ENCODE measurements at places on chromosomes 4 and X.
A peak's percentile ranks its signal among the peaks of the same experiment; 100 is the strongest.

GRCh38 chrX:70754169-70754848 lies 154.2 kb downstream of the TEX11 start:
- no peak for DNase-seq

- no peak for DNase-seq
Measured at GRCh38 chrX:13102636-13103035, 58.2 kb upstream of the FAM9C start.

DNA sequence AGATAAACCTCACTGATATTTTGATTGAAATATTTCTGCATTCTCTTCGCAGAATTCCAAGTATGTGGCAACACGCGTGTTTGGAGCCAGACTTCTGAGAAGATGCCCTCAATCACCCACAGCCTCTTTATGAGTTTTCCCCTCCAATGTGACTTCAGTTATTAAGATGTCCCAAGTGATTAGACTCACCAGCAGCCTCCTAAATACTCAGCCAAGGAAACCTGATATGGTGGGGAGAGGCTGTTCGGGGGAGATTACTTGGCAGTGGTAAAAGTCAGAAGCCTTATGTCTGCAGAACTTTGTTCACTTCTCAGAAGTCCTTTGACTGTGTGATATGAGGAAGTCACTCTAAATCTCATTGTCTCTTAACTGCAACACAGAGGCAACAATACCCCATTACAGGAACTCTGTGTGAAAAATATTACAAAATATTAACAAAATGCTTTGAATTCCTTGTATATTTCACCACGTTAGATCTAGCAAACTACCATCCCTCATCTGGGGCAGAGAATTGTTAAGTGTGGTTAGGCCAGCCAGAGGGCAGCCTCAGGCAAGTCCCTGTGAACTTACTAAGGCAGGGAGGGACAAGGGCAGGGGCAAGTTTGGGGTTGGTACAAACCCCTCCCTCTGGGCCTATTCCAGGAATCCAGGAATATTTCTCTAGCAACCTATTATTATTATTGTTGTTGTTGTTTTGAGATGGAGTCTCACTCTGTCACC lies 151.4 kb upstream of the USP9X start:
- DNase-seq = peak; percentile 34

DNA sequence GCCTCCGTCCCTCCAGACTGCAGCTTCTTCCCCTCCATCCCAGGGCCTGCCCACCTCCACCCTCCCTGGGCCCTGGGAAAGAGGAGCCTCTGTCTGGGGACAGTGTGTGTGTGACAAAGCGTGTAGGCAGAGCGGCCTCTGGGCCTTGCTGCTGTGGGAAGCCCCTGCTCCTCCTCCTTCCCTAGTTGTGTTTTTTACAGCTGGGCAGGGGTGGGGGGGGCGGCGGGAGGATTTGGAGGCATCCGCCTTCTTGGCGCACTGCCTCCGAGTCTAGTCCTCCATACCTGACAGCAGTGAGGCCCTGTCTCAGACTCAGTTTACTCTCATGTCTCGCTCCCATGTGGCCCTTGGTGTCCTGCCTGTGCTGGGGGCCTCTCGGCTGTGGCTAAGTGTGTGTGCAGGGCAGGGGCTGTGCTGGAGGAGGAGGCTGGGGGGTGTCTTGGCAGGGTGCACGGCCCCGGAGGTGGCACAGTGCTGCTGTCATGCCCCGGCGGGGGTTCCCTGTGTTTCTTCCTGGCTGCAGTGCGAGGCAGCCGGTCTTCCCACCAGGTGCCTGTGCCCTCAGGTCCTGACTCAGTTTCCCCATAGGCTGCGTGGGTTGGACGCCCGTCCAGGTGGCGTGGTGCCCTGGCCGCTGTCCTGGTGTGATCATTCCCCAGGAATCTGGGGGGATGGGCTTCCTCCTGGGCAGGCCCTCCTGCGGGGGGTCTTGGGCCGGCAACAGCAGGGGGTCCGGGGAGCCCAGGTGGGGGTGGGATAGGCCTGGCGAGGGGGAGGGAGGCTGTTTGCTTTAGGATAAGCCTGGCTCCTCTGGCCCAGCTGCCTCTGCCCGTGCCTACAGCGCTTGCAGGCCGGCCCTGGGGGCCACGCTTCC lies 7.0 kb downstream of the FGFRL1 start:
- DNase-seq = no peak

GRCh38 chr4:10403633-10404445 lies 53.4 kb downstream of the ZNF518B start:
- DNase-seq = no peak

DNA sequence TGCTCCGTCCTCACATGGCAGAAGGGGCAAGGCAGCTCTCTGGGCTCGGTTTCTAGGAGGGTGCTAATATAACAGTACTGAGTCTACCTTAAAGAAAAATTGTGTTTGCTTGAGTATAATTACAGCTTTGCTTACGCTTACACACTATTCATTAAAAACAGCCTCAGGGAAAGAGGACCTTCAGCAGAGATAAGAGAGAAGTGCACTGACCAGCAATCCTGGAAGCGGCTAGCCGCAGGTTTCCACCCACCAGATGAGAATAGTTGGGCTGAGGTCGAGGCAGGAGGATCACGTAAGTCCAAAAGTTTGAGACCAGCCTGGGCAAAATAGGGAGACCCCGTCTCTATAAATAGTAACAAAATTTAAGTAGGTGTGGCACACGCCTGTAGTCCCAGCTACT lies 15.2 kb upstream of the MRFAP1 start:
- no peak for DNase-seq

DNA sequence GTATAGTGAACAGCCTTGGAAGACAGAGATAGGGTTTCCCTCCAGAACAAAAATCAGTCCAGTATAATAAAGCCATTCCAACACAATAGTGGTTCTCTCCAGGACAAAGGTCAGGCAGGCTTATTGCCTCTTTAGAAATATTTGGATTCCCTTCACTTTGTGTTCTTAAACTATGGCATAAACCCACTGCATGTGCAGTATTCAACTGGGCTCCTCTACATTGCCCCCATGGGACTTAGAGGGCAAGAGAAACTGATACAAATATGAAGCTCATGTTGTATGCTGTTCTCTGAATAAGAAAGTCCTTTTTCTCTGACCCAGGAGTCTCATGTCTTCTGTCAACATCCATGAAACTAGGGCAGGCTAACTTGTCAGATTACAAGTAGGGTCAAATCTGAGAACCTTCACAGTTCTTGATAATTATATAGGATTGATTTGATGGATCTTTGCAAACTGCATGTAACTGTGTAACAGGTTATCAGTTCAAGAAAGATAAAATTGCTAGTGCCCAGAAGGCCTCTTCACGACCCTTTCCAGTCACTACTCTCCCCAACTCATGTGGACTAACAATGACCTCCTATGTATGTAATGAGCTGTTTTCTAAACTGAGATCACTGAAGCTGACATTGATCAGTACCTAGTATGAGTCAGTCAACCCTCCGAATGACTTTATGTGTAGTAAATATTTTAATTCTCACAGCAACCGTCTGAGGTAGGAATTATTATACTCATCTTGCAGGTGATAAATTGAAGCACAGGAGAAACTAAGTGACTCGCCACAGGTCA lies 31.9 kb upstream of the FAM9C start:
- no peak for DNase-seq

DNA sequence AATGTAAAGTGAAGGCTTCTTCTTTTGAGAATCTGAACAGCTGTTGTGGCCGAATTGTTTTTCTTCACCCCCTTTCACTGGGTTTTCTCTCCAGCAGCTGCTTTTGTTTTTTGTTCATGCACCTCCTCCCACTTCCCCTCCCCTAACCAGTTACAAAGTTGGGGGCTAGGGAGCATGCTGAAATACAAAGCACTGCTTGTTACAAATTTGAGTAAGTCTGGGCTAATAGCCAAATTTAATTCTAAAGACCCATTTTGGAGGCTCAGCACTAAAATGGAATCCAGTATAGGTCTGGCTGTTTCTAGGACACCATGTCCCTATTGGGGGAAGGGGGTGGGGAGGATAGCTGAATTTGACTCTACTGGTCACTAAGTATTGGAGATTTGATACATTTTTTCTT lies 89.2 kb upstream of the GPM6B start:
- DNase-seq = no peak

GRCh38 chr4:17544205-17544604 lies 29.2 kb downstream of the CLRN2 start:
- no peak for DNase-seq

DNA sequence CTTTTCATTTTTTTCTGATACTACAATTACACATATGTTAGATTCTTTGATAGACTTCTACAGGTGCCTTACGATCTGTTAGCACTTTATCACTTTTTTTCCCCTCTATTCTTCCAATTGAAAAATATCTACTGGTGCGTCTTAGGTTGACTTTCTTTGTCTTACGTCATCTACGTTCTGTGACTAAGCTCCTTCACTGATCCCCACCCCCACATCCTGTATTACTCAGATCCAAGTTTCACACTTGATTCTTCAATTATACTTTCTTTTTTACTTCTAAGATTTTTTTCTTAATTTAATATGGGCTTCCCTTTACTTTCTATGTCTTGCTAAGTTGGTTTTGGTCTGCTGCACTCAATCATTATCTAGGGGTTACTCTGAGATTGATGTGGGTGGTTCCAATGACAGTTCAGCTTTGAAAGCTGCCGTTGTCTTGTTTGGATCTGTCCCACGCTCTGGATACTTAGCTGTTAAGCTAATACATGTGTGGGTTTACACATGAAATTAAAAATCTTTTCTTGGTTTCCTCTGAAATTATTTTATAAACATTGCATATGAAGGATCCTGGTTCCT lies 1321.1 kb downstream of the RAPGEF2 start:
- no peak for DNase-seq

DNA sequence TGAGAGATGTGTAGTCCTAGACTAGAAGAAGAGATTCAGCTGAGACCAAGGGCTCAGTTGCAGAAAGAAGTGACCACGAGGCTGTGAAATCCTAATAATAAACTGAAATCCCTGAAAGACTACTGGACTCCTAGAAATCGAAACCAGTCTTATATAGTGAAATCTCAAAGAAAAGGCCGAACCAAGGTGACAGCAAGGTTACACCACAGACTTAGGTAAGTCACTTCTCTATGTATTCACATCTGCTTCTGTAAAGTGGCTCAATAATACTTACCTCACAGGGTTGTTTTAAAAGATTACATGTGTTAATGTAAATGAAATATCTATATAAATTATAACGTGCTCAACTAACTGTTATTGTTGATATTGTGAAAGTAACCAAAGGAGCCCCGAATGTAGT lies 60.3 kb downstream of the ARSJ start:
- no peak for DNase-seq

DNA sequence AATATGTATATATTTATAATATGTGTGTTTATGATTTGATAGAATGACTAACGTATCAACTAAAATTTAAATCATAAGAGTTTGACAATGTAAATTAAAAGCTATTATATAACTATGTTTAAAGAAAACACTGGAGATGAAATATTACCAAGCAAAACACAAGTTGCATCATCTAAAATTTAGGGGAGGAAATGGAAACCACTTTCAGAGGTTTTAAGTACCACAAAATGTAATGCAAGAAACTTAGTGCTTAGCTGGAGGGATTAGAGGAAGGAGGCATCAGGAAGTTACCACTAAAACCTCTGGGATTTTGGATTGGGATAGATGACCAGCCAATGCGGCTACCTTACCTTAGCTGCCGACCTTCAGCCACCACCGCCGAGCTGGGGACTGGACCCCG lies 1192.1 kb upstream of the PRKX start:
- no peak for DNase-seq

GRCh38 chrX:643911-644303 lies 13.3 kb downstream of the SHOX start:
- no peak for DNase-seq

GRCh38 chr4:170526471-170526870 lies 436.7 kb upstream of the AADAT start:
- DNase-seq = no peak

- no peak for DNase-seq
Measured at GRCh38 chr4:139483000-139483399, 29.1 kb downstream of the RAB33B start.

DNA sequence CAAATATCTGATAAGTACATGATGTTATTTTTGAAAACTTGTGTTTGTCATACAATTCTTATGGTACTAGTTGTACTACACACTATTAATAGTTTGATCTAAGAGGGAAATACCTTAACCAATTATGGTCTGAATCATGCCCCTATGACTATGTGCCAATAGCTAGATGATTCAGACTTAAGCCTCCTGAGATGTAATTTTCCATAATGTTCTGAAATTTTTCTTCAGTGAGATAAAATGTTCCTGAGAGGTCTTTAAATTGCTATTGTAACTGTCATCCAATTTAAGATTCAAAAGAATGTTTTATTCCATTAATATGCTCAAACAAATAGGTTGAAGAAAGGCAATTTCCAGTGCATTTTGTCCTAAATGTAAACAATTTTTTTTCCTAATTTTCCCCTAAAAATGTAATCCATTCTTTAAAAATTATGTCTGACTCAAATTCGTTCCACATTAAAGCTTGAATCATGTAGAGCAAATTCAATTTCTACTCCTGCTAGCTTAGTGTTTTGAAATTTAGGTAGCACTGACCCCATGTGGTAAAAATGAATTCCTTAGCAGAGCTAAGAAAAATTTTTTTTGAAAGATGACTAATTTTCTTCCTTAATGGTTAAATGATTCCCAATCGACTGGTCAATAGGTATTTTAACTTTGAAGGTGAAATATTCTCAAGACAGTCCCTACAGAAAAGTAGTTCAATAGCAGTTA lies 49.1 kb downstream of the APOOL start:
- DNase-seq = peak; percentile 85

DNA sequence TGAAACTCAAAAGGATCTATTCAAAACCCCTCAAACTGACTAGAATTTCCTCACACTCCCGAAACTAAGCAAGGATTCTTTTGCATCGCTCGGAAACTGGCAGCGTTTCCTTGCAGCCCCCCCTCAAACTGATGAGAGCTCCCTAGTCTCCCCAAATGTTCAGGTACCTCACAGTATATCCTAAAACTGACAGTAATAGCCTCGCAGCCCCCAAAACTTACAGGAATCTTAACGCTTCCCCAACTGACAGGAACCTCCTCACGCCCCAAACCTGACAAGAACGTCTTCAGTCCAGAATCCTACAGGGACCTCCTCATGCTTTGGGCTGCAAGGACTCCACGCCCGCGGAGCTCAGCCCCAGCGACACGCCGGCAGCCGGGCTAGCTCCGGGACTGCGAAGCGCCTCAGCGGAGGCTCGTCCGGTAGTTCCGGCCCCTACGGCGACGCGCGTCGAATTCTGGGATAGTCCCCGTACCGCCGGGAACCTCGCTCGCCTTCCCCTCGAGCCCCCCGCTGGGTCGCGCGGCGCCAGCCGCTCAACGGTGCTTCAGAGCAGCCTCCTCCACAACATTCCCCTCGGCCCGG lies 640 bp downstream of the PHF8 start:
- peak; percentile 15 for DNase-seq
